ENCODE measurements at places on chromosomes 2 and 18. TPM values are rescaled to one million over a fixed set of nuclear protein-coding genes. Genes with fewer than 3 reads are reported as not detected.

- no peaks in the 10 kb centered on the region for H3K27me3 ChIP-seq
- H3K4me3 ChIP-seq: no peak overlapping the region
- H3K27ac ChIP-seq: no peak overlapping the region
- no peaks in the 10 kb centered on the region for H3K36me3 ChIP-seq
Measured at GRCh38 chr2:60335533-60336237, 217.8 kb downstream of the BCL11A start.

DNA sequence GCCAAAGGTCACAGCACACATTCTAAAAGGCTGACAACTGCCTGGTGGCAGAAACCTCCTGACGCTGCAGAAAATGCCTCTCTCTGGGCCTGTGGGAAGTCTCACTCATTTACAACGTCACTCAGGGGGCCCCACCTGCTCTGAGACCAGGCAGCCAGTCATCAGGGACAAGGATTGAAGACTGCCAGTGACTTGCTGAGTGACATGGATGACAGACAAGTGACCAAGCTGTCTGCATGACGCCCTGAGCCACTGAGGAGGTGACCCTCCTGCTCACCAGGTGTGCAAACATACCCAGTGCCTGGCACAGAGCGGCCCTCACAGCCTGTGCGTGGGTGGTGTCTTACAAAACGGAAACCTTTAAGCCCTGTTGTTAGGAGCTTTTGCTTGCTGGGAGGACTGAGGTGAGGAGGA is 392.4 kb downstream of the TNS1 start:
- H3K4me3 ChIP-seq: no peak overlapping the region
- DNase-seq: peak; percentile 15
- H3K4me1 ChIP-seq: peaks cover 48% of the 10 kb centered on the region
- H3K27ac ChIP-seq: peak overlapping the region; percentile 88
- H3K27me3 ChIP-seq: no peaks in the 10 kb centered on the region

DNA sequence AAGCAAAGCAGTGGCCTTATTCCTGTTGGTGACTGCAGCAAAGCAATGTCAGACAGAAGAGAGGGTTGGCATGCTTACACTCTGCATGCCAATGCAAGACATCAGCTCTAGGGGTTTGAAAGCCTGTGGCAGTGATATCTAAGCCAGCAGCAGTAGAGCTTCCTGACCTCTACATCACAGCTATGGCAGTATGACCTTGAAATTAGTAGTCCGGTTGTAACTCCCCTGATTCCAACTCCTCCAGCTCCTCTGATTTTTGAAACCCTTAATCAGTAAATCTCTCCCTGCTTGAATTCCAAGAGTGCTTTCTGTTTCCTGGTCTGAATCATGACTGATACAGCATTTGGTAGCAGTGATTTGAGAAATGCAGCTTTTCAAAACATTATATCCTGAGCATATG is 60.0 kb upstream of the LRP1B start:
- no peaks in the 10 kb centered on the region for H3K4me1 ChIP-seq
- H3K27me3 ChIP-seq: no peaks in the 10 kb centered on the region
- no peak for DNase-seq
- H3K4me3 ChIP-seq: no peak overlapping the region
- H3K36me3 ChIP-seq: no peaks in the 10 kb centered on the region
- no peak overlapping the region for H3K27ac ChIP-seq

DNA sequence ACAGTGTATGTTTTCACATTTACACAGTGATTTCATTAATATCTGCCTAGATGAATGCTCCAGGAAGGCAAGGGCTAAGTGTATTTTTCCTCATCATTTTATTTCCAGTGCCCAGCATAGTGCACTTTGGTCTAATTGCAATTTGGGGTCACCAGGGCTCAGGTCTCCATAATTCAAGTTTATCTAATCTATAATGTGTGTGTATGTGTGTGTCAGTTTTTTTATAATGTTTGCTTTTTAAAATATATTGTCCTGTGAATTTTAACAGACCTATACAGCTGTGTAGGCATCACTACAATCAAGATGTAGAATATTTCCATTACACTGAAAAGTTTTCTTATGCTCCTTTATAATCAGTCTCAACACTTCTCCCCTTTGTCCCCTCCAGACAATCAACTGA is 620.4 kb downstream of the STK39 start:
- no peaks in the 10 kb centered on the region for H3K27me3 ChIP-seq
- no peaks in the 10 kb centered on the region for H3K36me3 ChIP-seq
- H3K4me3 ChIP-seq: no peak overlapping the region
- H3K4me1 ChIP-seq: no peaks in the 10 kb centered on the region

GRCh38 chr2:8457092-8457481 is 224.8 kb upstream of the ID2 start:
- no peaks in the 10 kb centered on the region for H3K36me3 ChIP-seq
- H3K4me1 ChIP-seq: peaks cover 41% of the 10 kb centered on the region
- peak overlapping the region; percentile 37 for H3K27ac ChIP-seq

DNA sequence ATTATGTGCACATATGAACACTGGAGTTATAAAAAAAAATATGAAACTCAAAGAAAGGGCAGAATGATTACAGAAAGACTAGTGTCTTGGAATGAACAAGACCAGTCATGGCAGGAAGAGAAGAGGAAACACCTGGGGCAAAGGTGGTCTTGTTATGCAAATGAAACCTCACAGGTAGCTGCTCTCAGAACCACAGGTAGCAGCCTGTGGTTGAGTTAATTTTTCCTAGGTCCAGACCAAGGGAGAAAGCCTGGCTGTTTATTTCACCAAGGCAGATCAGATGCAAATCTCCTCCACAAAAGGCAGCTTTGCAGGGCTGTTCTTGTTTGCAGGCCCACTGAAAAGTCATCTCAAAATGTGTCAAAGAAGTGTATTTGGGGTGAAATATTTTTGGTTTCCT is 785.8 kb downstream of the RNF144A start:
- no peak overlapping the region for H3K4me3 ChIP-seq
- no peak overlapping the region for H3K27ac ChIP-seq

GRCh38 chr2:136376211-136376610 is 258.3 kb upstream of the CXCR4 start:
- peaks cover 24% of the 10 kb centered on the region for H3K4me1 ChIP-seq
- no peak for DNase-seq
- no peaks in the 10 kb centered on the region for H3K36me3 ChIP-seq
- H3K27ac ChIP-seq: no peak overlapping the region
- H3K27me3 ChIP-seq: no peaks in the 10 kb centered on the region

DNA sequence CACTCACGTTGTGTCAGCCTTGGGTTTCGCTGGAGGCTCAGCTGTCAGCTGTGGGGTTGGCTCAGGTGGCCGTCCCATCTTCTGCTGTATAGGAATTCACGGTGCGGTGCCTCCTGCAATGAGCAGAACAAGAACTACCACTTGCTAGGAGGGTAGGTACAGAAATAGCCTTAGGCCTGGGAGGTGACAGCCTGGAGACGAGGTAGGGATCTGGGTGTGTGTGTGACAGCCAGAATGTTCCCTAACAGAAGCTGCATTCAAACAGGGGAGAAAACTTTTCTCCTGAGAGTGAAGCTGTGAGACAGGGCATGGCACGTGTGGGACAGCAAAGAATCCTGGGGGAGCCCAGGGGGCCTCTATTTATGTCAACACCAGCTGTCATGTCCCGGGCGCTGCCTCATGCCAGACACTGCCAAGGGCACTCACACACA is 8.4 kb upstream of the MAL start:
- H3K27me3 ChIP-seq: no peaks in the 10 kb centered on the region
- no peak overlapping the region for H3K27ac ChIP-seq

DNA sequence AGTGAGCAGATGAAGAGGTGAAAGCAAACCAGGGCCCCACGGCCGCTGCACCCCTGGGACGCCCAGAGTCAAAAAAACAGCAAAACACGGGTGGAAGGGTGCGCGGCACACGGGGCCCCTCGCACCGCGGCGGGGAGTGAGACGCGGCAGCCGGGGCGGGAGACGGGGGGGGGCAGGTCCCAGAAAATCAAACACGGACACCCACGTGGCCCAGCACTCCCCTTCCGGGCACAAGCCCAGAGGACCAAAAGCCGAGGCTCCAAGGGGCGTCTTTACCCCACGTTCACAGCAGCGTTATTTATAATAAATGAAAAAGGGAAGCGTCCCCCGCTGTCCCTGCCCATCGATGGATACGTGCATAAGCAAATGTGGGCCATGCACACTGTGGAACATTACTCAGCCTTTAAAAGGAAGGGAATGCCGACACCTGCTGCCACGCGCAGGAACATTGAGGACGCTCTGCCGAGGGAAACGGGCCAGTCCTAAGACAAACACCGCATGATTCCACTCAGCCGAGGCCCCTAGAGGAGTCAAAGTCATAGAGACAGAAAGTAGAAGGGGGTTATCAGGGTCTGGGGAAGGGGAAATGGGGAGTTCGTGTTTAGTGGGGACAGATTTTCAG is 677 bp upstream of the COPS9 start:
- H3K4me1 ChIP-seq: peaks cover 33% of the 10 kb centered on the region
- H3K36me3 ChIP-seq: peaks cover 21% of the 10 kb centered on the region
- no peaks in the 10 kb centered on the region for H3K27me3 ChIP-seq
- peak; percentile 49 for DNase-seq

DNA sequence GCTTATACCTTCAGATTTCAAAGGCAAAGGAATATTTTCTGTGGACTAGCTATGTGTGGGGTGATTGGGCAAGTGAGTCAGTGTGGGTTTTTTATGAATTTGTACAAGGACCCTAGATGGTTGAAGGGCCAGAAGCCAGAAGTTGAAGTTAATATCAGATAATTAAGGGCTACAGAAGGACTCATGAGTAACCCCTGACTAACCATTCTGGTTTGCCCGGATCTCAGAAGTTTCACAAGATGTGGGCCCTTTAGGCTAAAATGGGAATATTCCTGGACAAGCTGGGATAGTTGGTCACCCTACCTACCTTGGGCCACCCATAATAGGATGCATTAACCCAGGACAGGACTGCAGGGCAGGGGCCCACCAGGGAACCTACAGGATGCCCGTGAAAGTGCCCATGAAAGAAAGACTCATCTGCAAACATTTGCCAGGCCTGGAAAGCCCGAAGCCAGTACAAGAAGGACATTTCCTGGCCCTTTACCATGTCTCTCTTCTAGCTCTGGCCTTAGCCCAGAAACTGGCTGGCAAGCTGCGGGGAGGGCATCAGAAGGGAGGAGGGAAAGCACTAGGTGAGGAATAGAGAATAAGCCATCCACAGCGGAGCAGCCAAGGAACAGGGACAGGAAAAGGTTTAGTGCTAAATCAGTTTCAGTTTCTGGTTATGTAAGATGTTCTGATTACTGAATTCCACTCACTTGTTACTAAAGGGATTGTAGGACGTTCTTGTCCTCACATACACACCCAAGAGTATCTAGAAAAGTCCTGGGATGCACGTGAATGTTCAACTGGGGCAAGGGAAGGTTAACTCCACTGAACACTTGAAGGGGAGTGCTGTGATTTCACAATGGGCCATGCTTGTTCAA is 33.6 kb downstream of the GCG start:
- no peak overlapping the region for H3K4me3 ChIP-seq
- DNase-seq: no peak
- H3K36me3 ChIP-seq: no peaks in the 10 kb centered on the region
- no peak overlapping the region for H3K27ac ChIP-seq
- H3K27me3 ChIP-seq: no peaks in the 10 kb centered on the region

- H3K4me3 ChIP-seq: no peak overlapping the region
- no peaks in the 10 kb centered on the region for H3K27me3 ChIP-seq
- H3K36me3 ChIP-seq: peaks cover 22% of the 10 kb centered on the region
- H3K27ac ChIP-seq: no peak overlapping the region
Measured at GRCh38 chr2:224545884-224546644, 39.1 kb downstream of the CUL3 start.

- no peaks in the 10 kb centered on the region for H3K36me3 ChIP-seq
- no peaks in the 10 kb centered on the region for H3K27me3 ChIP-seq
- DNase-seq: no peak
Measured at GRCh38 chr2:65368468-65368867, 63.9 kb downstream of the SPRED2 start.

Gene LRP2
- total RNA-seq: not detected

Gene HOXD4
- not detected for total RNA-seq

Gene PAX8
- 0.52 TPM for total RNA-seq

Gene ERFE
- total RNA-seq: not detected

Gene CDH20
- 0.39 TPM for total RNA-seq

All from CD4-positive, alpha-beta T cell (primary cell).